ENCODE measurements at places on chromosomes 13 and 19.
A peak's percentile ranks its signal among the peaks of the same experiment; 100 is the strongest.

DNA sequence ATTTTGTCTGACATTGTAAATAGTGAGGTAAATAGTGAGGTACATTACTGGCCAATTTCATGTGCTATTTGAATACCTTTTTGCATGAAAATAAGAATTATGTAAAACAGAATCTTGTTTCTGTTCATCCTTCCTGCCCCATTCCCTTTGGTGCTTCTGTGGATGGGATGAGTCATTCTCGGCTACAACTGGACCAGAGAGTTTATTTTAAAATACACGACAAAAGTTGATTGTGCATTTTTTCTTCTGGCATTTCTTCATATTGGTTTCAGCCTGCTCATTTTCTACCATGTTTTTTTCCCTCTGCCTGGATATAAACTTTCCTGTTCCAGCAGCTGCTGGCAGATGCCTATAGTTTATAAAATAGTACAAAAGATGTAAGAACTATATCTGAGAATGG is 107.5 kb downstream of the CYSLTR2 start:
- DNase-seq, result no peak

GRCh38 chr19:55958356-55958755 is 10.7 kb downstream of the NLRP8 start:
- DNase-seq, result no peak

GRCh38 chr13:22320991-22321390 is 650.1 kb downstream of the FGF9 start:
- no peak for DNase-seq

DNA sequence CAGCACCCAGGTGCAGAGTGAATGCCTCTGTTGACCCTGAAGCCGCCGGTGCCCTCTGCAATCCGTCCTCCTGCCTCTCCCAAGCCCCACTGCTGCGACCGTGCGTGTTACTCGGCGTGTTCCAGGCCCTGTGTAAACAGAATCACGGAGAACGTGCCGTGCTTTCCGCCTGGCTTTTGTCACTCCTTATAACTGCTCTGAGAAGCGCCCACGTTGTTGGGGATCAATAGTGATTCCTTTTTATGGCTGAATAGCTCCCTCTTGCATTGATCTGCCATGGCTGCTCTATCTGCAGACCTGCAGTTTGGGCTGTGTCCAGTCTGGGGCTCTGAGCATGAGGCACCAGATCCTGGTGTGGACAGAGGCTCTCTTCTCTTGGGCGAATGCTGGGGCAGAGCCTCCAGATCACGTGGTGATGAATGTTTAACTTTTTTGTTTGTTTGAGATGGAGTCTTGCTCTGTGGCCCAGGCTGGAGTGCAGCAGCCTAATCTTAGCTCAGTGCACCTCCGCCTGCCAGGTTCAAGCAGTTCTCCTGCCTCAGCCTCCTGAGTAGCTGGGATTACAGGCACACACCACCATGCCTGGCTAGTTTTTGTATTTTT is 15.8 kb downstream of the ADPRHL1 start:
- DNase-seq, result no peak

GRCh38 chr19:16376649-16377048 is 52.0 kb downstream of the KLF2 start:
- DNase-seq, result no peak

GRCh38 chr13:34458756-34459715 is 483.0 kb upstream of the NBEA start:
- DNase-seq, result no peak

- no peak for DNase-seq
These were observed 4.6 kb upstream of the SSBP4 start for GRCh38 chr19:18414504-18415177.

DNA sequence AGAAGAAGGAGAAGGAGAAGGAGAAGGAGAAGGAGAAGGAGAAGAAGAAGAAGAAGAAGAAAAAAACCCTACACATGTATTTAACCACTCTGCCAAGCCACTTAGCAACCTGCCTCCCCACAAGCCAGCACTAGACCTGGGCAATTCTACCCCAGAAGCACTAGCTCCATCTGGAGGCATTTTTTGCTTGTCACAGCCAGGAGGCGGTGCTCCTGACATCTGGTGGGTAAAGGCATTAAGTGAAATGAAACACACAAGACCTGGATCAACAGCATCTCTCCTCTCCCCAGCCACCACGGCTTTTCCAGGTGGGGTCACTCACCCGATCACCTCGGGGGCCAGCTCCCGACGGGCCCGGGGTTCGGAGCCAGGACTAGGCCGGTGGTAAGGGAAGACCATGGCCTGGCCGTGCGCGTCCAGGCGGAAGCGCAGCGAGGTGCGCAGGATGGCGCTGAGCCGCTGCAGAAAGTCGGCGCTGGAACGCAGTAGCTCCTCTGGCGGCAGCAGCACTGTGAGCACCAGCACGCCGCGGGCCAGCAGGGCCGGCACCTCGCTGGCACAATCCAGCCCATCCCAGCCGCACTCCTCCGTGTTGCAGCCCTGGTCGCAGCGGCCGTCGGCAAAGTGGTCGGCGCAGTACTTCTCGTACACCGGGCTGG is 26.9 kb downstream of the NOTCH3 start:
- DNase-seq, result no peak

- DNase-seq, result no peak
These were observed 1.3 kb downstream of the ZNF175 start for GRCh38 chr19:51572410-51572809.

DNA sequence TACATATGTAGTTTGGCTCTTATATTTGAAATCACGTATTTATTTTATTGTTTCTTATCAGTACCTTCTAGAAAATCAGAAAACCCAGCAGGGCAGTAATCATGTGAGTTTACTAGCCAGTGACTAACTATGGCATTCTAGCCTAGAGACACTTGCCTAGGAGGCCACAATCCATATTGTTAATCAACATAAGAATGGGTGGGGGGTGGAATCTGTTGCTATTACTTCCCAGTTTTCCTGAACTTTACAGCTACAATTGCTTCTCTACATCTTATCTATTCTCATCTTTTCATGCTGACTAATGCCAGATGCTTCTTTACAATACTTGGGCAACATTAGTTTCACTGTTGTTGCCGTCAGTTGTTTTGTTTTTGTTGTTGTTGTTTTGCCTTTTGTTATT is 18.7 kb upstream of the ATXN8OS start:
- DNase-seq, result no peak

GRCh38 chr13:99528547-99528946 is 27.3 kb downstream of the TM9SF2 start:
- DNase-seq, result no peak

- peak; percentile 68 for DNase-seq
These were observed 685 bp downstream of the LENG9 start for GRCh38 chr19:54462655-54463530.

All from central memory CD8-positive, alpha-beta T cell (primary cell).